ENCODE measurements at places on chromosomes 4 and X.
A peak's percentile ranks its signal among the peaks of the same experiment; 100 is the strongest.

DNA sequence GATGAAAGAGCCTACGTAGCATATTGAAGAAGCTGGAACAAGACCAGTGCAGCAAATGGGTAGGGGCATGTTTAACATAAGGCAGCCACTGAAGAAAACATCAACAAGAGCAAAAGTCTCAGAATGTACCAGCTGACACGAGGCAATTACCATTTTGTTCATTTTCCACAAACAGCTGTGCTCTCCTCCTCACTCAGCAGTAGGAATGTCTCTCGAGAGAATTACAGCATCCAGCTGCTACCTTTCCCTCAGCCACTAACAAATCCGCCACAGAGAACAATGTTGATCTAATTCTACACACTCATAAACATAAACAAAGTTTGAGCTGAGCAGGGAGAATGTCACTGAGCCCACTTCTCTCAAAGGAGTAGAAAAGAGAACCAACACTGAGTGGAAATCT lies 68.0 kb downstream of the OPHN1 start:
- DNase-seq: peak; percentile 3

- DNase-seq: no peak
Measured at GRCh38 chr4:168163106-168163505, 70.8 kb downstream of the ANXA10 start.

GRCh38 chrX:69309074-69309792 lies 144.0 kb upstream of the PJA1 start:
- no peak for DNase-seq

GRCh38 chrX:108412783-108413182 lies 25.4 kb downstream of the COL4A6 start:
- DNase-seq: no peak

GRCh38 chr4:16250661-16251365 lies 24.5 kb upstream of the TAPT1 start:
- no peak for DNase-seq

All from NCI-H524 treated with DMSO at 0.1 percent for 48 hours (cell line).